Stimulated activated CD4-positive, alpha-beta T cell treated with anti-CD3 and anti-CD28 coated beads, TNF-alpha, amount 100 ng/mL, for 1 hour (primary cell): ENCODE measurements at places on chromosomes 13 and 19.

DNA sequence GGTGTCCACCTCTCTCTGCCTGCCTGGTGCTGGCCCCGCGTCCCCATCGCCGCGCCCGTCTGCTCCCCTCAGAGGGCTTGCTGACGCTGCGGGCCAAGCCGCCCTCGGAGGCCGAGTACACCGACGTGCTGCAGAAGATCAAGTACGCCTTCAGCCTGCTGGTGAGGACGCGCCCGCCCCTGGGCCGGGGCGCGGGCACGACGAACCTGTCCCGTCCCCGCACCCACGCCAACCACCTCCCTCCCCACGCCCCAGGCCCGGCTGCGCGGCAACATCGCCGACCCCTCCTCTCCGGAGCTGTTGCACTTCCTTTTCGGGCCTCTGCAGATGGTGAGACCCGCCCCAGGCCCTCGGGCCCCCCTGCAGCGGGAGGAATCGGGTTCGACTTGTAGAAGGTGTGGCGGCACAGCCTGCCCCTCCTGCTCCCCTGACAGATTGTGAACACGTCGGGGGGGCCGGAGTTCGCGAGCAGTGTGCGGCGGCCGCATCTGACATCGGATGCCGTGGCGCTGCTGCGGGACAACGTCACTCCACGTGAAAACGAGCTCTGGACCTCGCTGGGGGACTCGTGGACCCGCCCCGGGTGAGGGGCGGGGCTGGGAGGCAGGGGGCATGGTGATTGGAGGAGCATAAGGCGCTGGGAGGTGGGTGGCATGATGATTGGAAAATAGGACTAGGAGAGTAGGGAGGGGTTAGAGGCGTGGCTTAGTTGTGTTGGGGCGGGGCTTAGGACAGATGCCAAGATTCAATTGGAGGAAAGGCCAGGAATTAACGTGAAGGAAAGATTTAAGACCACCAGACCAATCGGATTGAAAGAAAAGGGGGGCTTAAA lies 6.6 kb downstream of the EPS8L1 start:
- DNase-seq, result no peak

DNA sequence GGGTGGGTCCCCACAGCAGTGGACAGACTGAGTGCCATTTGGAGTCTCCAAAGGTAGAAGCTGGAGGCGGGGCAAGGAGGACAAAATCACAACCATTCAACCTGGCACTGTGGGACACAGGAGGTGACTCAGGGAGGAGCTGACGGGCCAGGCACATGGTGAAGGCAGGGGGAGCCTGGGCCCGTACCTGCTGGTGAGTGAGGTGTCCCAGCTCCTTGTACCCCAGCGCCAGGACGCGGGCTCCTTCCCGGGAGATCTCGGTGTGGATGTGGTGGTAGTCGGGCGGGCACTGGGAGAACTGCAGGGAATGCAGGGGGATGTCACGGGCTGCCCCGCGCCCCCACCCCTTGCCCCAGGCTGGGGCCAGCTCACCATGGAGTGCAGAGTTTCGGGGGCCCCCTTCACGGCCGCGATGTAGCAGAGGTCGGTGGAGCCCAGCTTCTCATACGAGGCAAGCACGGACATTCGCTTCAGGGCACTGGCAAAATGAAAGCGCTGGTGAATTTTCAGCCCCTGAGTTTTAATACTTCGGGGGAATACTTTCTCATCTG lies 9.8 kb downstream of the ATP13A1 start:
- DNase-seq, result no peak

DNA sequence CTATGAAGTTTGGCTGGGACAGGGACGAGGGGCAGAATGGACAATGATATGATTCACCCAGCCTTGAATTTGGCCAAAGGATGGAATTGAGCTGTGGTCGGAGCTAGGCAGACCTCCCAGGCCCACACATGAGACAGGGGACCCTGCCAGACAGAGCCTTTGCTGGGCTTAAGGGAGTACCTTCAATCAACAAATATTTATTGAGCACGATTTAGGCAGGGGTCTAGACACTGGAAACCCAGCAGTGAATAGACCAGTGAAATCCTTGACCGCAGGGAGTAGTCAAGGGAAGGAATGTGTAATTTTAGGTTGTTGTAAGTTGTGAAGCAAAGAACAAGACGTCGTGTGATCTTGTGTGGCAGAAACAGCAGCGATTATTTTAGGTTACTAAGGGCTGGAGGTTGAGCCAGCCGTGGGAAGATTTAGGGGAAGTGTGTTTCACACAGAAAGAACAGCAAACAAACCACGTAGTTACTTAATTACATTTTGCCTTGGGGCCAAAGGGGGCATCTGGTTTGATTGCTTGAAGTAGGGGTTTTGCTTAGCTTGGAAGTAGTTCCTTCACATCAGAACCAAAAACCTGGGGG lies 16.9 kb upstream of the AP1M2 start:
- DNase-seq, result no peak

GRCh38 chr13:111114362-111115060 lies 599 bp upstream of the ARHGEF7 start:
- no peak for DNase-seq

DNA sequence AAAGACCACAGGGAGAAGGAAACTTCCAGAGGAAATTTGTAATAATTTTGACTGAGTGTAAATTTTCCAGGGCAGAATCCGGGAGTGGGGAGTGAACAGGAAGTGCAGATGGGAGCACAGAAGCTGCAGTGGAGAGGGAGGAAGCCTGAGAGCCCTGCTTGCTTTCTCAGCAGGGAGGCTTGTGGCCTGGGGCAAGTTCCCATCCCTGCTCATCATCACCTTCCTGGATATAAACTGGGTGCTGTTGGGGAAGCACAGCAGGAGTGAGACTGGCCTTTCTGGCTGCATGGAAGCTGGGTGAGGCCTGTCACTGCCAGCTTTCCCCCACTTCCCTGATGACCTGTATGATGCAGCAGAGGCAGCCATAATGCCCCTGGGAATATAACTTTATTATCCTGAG lies 532.9 kb downstream of the SLITRK6 start:
- DNase-seq, result no peak

- DNase-seq, result no peak
These were observed 2.9 kb upstream of the RCBTB2 start for GRCh38 chr13:48535766-48536165.

GRCh38 chr13:110628477-110628793 lies 13.1 kb downstream of the NAXD start:
- no peak for DNase-seq

- DNase-seq, result no peak
These were observed 24.6 kb upstream of the SEMA6B start for GRCh38 chr19:4583961-4584669.

DNA sequence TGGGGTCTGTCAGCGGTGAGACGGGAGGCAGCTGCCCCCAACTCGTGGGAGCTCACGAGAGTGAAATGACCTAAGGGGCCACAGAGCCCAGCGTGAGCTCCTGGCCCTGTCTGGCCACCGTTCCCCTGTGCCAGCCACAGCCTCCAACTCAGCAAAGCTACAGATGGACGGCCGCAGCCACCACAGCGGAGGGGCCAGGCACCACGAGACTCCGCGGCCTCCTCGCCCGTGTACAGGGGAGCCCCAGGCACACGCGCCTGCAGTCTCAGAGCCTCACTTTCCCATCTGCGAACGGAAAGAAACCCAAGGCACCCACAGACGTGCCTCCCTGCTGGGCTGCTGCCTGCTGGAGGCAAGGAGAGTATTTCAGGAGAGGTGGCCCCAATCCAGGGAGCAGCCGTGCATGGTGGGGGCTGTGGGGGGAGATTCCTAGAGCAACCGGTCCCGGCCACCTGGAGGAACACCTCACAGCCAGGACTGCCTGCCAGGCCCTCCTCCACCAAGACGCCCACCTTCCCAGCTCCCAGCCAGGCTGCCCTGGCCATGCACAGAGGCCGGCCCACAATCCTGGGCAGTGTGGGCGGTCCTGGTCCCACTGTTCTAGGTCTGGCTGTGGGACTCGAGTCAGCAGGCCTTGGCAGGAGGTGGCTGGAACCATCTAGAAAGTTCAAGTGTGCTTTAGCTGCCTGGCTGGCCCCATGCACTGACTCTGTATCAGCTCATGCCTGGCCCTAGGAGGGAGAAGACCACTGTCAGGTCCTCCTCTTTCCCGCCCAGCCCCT lies 1.9 kb downstream of the MKNK2 start:
- DNase-seq, result no peak

GRCh38 chr19:19628501-19629134 lies 598 bp upstream of the LPAR2 start:
- DNase-seq, result no peak

DNA sequence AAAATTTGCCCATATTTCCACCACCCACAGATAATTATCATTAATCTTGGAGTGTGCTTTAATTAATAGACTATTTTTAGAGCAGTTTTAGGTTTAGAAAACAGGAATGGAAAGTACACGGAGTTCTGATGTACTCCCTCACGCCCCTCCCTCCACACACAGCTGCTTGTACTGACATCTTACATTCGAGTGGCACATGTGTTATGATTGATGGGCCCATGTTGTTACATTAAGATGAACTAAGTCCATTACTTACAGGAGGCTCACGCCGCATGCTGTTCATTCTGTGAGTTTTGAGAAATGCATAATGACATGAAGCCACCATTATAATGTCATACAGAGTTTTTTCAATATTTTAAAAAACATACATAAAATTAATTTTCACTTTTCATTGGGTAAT lies 1.2 kb upstream of the SPATA13 start:
- no peak for DNase-seq

GRCh38 chr13:58254943-58255342 lies 623.4 kb downstream of the PCDH17 start:
- no peak for DNase-seq

GRCh38 chr19:37692956-37693620 lies 26.5 kb downstream of the ZNF607 start:
- DNase-seq, result no peak

DNA sequence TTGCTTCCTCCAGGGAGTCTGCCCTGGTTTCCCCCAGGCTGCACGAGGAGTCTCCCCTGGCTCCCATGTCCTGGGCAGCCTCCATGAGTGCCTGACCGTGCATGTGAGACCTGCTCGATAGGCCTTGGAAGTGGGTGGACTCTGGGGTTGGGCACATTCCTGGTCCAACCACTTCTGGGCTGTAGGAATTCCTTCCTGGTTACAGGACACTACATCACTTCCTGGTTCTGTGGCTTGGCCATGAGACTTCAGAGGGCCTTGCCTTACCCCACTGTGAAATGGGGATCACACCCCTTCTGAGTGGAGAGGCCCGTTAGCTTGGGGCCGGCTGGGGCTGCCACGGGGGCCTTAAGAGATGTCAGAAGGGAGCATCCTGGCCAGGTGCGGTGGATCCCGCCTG lies 4.0 kb upstream of the ZNF628 start:
- DNase-seq, result no peak

GRCh38 chr13:80444240-80445015 lies 103.5 kb upstream of the SPRY2 start:
- DNase-seq, result no peak

DNA sequence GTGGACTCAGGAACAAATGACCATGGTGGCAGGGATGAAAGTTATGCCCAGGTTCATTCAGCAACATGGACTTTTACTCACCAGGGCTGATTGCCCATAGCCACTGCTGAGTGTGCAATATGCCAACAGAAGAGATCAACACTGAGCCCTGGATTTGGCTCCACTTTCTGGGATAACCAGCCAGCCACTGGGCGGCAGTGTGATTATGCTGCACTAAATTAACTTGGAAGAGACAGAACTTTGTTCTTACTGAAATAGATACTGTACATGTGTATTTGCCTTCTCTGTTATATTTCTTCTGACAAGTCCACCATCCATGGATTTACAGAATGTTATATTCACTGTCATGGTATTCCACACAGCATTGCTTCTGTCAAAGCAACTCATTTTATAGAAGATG lies 257.4 kb downstream of the TDRD3 start:
- no peak for DNase-seq
